Astrocyte (in vitro differentiated cells and primary cell): ENCODE measurements at places on chromosomes 3 and 15. TPM values are rescaled to one million over a fixed set of nuclear protein-coding genes. Genes with fewer than 3 reads are reported as not detected.

The ACTC1 gene
- 860 and 942 TPM in 2 replicates for total RNA-seq

The SNX22 gene
- 0.19 and 0.27 TPM in 2 replicates for total RNA-seq

The POPDC2 gene
- total RNA-seq = 1.8 and 2.1 TPM in 2 replicates

DNA sequence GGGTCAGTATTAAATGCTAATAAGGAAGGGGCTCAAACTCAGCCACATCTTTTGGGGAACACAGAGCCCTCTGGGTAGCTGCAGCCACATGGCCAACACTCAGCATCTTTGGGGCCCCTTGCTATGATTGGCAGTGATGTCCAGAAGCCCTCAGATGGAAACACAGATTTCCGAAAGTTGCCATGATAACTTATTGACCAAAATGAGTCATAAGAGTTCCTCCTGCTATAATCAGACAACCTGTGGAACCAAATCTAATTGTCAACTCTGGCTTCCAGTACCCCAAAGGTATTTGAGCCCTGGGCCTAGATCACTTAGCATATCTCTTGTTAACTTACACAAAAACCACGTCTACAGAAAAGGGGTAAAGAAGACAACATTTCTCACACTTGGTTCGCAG lies 392.2 kb downstream of the KCNH8 start:
- DNase-seq = no peak

DNA sequence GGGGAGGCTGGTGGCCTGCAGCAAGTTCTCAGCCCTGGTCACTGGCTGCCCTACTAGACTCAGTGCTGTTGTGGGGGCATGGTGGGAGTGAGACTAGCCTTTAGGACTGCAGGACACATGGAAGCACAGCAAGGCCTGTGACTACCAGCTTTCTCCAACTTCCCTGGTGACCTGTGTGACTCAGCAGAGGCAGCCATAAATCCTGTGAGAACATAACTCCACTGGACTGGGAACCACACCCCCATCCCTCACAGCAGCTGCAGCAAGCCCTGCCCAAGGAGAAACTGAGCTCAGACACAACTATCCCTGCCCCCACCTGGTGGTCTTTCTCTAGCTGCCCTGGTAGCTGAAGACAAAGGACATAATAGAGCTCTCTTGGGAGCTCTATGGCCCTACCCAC lies 111.3 kb downstream of the DCLK3 start:
- peak; percentile 39 for DNase-seq

DNA sequence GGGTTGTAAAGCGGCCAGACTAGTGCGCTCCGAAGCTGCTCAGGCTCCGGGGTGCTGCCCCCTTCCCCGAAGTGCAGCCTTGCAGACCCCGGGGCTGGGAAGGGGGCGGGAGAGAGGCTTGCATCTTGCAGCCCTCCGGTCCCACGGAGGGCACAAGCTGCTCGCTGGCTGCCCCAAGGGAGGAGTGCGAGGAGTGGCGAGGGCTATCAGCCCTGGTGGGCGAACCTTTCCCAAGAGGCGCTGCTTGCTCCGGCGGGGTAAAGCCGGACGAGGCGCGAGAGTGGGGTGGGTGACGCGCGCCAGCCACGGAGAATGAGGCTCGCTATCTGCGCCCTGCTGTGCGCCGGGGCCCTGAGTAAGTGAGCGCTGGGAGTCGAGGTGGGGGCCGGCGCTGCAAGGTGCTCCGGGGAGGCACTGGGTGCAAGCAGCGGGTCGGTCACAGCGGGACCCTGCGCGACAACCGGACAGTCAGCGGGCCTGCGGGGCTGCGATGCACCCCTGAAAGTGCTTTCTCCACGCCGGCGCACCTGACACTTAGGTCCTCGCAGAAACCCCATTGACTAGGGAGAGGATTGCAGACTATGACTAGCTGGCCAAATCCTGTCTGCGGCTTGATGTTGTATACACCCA lies 12.7 kb upstream of the TOPBP1 start:
- DNase-seq = no peak
